ENCODE measurements at places on chromosomes 3 and 15.

DNA sequence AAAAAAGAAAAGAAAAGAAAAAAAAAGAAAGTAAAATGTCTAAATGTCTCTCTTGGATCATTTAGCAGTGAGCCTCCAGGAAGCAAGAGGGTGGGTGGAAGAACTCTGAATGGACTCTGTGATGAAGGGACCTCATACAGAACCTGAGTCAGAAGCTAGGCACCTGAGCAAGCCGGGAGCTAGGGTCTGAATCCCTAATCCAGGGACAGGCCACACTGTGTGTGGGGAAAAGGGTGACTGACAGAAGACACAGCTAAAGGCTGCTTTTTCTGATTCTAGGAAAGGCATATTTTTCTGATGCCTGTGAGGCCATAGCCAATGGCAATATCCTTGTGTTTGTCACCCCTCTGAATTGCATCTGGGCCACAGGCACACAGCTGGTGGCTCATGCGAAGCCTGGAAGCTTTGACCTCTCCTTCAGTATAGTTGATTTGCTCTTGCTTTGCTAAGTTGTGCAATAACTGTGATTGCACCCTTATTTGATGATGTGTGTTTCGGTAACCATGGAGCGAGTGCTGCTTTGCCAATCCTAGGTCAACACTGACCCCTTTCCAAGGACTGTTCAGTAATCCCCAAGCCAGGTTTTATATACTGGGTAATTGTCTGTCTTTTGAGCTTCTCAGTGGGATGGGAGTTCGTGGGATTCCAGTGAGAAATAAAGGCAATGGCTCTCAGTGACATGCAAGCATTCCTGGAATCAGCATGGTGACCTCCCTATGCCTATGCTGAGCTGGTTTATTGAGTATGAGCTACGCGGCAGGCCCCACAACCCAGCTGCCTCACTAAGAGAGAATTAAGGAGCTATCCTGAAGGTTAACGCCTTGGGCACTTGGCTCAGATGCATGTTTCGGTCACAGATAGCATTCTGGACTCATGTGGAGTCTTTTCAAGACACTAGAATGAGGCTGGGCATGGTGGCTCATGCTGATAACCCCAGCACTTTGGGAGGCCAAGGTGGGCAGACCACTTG, 49.0 kb upstream of the OSBPL11 start:
- peak; percentile 89 for DNase-seq

- no peak for DNase-seq
These were observed 254.7 kb downstream of the PLOD2 start for GRCh38 chr3:145906301-145906700.

DNA sequence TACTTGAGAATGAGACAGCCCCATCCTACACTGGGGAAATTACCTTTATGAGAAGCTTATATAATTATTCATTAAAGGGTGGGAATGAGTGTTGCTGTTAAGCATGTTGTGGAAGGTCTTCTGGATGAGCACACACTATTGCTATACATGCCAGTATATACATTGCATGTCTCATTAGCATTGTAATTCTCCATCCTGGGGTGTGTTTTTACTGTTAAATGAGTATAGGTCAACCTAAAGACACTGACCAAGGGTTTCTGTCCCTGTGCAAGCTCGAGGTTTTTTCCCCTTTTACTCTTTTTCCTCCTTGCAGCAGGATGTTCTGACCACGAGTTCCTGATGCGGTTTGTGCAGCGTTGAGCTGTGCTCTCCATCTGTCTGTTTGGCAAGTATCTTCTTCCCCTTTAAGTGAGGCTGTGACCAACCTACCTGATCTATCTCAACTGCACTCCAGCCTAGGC, 7.2 kb upstream of the IVD start:
- no peak for DNase-seq

DNA sequence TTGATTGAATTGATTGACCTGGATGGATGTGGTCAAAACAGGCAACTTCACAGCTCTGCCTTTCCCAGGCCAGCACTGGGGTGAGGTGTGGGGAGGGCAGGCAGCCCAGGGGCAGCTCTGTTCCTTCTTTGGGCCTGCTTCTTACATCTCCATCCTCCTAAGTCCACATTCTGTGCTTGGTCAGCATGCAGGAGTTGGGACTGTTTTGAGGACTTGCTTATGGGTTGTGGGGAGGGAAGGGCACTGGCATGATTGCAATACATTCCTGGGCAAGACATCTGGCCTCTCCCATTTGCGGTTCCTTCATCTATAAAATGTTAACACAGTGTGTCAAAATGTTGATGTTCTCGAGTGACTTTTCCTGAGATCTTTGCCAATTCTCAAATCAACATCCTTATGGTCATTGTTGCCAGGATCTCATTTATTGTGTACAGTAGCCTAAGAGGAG, 84.1 kb downstream of the ST6GAL1 start:
- no peak for DNase-seq

- no peak for DNase-seq
These were observed 92.0 kb downstream of the ZNF609 start for GRCh38 chr15:64552281-64552948.

DNA sequence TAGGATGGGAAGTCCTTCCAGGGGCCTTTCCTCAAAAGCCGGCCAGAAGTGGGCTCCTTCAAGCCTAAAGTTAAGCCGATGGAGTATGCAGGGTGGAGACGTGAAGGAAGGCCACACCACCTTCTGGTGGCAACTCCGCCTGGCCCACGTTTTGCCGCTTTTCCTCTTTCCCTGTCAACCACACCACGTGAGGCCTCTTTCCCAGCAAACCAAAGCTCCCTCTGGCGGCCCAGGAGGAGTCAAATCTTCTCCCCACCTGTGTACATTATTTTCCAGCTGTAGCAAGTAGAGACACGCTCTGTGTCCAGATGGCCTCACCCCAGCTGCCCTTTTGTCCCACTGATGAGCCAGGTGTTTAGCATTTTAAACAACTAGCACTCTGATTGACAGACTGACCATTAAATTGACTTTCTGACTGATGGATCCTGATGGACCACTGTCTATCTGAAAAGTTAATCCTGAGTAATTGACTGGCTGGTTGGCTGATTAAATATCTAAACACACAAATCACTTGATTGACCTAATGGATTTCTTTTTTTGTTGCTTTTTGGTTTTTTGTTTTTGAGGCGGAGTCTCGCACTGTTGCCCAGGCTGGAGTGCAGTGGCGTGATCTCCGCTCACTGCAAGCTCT, 59.6 kb upstream of the ZBTB38 start:
- DNase-seq: peak; percentile 66

GRCh38 chr3:111607240-111607920, 12.2 kb upstream of the ZBED2 start:
- DNase-seq: no peak

DNA sequence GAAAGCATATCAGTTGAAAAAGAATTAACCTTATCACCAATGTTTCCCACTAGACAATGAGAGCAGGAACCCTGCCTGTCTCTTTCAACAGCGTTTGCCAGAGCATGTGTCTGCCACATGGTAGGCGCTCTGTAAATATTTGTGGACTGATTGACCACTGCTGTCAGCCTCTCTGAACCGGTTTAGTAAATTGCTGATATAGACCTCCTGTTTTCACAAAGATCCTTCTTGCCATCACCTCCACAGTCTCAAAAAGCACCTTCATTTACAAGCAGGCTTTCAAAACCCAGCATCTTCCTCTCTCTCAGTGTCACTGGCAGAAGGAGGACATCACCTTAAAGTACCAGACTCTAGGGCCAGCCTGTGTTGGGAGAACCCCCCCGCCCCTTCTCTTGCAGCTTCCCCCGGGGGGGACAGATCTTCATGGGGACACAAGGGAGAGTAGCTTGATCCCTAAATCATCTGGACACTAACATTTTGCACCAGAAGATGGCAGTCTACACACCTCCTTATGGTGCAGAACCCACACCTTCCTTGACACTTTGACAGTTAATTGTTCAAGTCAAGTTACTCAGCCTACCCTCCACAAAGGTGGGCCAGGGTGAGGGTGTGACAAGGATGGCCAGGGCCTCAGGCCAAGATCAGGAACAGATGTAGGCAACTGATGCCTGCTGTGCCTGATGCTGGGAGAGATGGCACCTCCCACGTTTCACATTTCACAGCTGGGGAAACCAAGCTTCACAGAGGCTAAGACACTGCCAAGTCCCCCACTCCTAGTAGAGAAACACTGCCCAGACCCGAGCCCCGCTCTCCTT, 37.8 kb upstream of the USP3 start:
- DNase-seq: peak; percentile 78

- DNase-seq: no peak
These were observed 34.5 kb upstream of the ABHD10 start for GRCh38 chr3:111944372-111944771.

DNA sequence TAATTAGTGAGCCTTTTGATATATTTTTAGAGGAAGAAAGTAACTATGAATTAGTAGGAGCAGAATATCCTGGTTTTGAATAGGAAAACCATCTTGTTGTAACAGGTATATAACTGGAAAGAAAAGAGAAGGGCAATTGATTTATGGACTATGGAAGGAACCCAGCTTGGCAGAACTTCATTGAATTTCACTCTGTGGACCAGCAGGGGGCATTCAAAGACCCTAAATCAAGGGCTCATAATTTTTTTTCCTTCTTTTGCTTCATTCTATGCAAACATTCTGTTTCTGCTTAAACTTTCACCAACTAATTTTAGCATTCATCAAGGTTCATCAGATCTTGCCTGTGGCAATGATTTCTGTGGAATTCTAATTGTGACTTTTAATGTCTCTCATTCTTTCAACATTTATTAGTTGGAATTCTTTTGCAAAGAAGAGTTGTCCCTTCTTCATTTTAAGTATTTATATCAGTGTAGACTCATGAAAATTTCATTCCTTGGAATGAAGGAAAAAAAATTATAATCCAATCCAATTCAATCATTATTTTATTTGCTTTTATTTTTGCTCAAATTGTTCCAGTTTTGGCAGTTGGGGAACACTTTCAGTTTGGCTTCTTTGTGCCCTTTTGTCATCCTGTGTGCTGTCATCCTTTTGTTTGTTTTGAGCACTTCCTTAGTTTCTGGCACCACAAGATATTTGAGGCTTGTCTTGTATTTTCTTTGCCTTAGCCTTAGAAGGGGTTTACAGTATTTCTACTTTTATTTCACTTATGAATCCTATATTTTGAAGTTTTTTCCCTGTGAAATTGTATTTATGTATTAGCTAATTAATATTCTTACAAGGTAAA, 30.4 kb downstream of the NXPE3 start:
- no peak for DNase-seq

DNA sequence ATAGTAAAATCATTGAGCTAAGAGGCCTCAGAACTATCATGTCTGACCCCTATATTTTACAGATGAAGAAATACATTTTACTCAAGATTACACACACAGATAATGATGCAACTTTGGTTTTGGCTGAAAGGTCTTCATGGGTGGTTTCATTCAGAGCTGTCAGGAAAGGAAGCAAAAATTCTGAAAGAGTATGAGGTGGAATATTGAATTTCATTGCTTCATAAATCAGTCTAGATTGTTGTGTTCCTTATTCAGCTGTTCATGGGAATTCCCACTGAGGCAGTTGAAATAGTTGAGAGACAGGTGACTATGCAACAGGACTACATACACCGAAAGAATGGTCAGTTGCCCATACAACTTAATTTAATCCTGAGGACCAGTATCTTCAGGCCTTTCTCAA, 39.4 kb downstream of the CD200 start:
- DNase-seq: no peak

GRCh38 chr3:129934234-129935123, 40.0 kb upstream of the TRH start:
- peak; percentile 62 for DNase-seq

DNA sequence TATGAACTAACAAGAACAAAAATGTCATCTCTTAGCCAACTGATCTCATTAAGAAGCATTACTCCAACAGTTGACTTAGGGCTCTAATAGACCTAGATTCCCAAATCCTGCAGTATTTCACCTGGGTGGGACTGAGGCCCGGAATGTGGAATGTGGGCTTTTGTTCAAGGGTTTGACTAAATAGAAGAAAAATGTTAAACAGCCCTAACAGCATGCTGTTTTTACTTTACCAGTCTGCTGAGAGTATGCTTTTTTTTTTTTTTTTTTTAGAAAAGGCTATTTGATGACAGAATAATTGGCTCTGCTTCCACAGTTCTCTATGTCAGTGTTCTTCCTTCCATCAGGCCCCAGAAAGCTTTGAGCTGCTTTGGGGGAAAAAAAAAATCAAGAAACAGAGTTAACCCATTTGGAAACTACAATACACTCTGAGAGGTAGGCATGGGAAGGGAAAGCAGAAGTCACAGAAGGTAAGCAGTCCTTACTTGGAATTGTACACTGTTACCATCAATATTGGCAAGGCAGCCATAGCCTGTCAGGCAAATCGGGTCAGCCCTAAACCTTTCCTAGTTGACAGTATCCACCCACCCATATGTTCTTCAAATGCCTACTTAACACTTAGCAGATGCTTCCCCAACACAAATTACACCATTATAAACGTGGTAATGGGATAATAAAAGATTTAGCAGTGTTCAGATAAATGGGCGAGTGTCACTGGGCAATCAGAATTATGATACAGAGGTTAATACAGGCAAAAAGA, 224.2 kb downstream of the CNTN3 start:
- DNase-seq: peak; percentile 74

DNA sequence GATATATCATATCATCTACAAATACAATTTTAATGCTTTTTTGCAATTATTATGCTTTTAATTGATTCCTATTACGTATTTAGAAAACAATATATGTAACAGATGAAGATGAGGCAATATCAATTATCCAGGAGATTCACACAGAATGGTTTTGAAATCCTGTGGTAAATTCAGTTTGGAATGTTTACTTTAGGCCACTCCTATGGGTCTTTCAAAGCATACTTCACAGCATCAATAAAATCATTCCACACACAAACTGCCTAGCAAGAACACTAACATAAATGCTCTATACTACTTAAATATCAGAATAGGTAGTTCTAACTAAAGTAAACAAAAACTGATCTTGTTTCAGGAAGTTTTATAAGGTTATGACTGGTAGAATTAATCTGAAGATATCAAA, 90.5 kb downstream of the FAM227B start:
- DNase-seq: no peak

DNA sequence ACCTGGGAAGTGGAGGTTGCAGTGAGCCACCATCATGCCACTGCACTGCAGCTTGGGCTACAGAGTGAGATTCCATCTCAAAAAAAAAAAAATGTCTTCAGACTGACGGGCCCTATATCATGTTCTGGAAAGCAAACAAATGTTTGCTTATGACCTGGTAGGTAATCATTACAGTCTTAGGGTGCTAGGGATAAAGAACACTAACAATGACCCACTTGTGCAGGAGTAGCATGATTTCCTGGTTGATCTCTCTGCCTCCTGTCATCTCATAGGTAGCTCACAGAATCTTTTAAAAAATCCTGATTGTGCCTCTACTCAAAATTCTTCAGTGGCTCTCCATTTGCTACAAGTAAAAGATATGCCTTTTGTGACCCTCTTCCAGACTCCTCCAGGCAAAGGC, 74.5 kb upstream of the TSPAN3 start:
- no peak for DNase-seq

- DNase-seq: no peak
These were observed 200.8 kb upstream of the GOLGA6L4 start for GRCh38 chr15:84034578-84035398.

- peak; percentile 52 for DNase-seq
These were observed 136.0 kb upstream of the CBLB start for GRCh38 chr3:106004826-106005225.

GRCh38 chr3:178966299-178967176, 105.1 kb downstream of the ZMAT3 start:
- DNase-seq: peak; percentile 79

- no peak for DNase-seq
These were observed 99.8 kb upstream of the CPNE4 start for GRCh38 chr3:132134611-132135010.
